Breast epithelium (tissue), 4 donors: ENCODE measurements at places on chromosomes 6 and 20. TPM values are rescaled to one million over a fixed set of nuclear protein-coding genes. Genes with fewer than 3 reads are reported as not detected.
A peak's percentile ranks its signal among the peaks of the same experiment; 100 is the strongest.

GRCh38 chr6:108597572-108598304, 37.0 kb downstream of the FOXO3 start:
- no peaks in the 10 kb centered on the region for H3K36me3 ChIP-seq
- no peak overlapping the region for H3K4me3 ChIP-seq
- H3K27me3 ChIP-seq: no peaks in the 10 kb centered on the region
- H3K4me1 ChIP-seq: peaks cover 35% of the 10 kb centered on the region

Gene GCM1
- total RNA-seq: 0.32 TPM

DNA sequence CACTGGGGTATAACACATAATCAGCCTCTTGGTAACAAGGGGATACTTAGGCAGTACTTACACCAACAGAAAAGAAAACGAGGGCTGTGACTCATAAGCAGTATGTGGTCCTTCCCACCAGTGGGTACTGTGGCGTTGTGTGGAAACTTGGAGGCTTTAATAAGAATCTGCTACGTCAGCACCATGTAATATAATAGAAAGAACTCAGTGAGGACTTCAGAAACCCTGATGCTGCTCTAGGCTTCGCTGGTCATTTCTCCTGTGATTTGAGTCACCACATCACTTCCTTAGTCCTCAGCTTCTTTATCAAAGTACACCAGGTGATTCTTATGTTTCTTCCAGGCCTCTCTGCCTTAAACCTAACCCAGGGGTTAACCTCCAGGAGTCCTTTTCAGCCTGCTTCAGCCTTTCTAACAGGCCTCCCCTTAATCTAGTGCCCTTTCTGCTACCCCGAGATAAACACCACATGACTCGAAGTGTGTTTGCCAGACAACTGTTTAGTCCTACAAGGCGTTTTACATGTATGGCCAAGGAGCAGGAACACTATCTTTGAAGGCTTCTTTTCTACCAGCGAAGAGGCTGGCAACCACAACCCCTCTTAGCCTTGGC, 68.5 kb downstream of the FYN start:
- no peaks in the 10 kb centered on the region for H3K4me1 ChIP-seq
- H3K36me3 ChIP-seq: no peaks in the 10 kb centered on the region
- no peaks in the 10 kb centered on the region for H3K27me3 ChIP-seq
- peak overlapping the region; percentile 56 for H3K27ac ChIP-seq
- H3K4me3 ChIP-seq: no peak overlapping the region
- DNase-seq: no peak

Gene CFAP61
- total RNA-seq: 0.59 TPM
